Foreskin keratinocyte (primary cell): ENCODE measurements at places on chromosomes 13 and 19.

DNA sequence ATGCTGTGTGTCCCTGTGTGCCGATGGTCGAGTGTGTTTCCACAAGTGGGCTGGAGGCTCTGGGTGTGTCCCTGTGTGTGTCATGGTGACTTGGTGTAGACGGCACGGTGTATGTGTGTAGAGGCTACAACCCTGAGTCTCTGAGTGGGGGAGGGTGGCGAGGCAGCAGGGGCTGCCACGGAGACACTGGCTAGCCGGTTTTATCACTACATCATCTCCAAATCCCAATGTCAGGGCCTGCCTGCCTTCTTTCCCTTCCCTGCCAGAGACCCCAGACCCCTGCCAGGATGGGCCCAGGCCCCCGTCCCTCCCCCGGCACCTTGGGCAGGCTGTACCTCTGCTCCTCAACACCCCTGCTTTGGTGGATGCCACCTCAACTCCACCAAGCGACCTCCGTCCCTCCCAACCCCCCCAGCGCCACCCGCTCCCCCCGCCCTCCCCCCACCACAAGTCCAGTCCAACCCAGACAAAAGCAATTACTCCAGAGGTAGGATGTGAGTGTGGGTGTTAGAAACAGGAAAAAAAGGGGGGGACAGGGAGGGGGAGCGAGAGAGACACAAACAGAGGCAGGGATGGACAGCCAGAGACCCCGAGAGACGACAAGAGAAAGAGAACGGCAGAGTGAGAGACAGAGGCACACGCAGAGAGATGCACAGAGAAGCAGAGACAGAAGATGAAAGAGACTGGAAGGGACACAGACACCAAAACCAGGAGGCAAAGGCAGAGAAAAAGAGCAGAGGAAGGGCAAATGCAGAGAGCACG, 21.6 kb upstream of the POU2F2 start:
- no peak for DNase-seq

DNA sequence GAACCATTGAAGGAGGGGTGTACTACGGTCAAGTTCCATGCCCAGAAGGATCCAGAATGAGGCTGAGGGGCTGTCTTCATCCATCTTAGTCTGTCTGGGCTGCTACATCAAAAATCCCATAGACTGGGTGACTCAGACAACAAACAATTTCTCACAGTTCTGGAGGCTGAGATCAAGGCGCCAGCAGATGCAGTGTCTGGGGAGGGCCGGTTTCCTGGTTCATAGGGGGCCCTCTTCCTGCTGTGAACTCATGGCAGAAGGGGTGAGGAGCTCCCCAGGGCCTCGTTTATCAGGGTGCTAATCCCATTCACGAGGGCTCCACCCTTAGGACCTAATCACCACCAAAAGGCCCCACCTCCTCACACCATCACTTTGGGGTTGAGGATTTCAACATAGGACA, 14.7 kb upstream of the KCTD15 start:
- DNase-seq, result no peak

GRCh38 chr13:99376132-99376531, 68.9 kb upstream of the GPR183 start:
- DNase-seq, result no peak

DNA sequence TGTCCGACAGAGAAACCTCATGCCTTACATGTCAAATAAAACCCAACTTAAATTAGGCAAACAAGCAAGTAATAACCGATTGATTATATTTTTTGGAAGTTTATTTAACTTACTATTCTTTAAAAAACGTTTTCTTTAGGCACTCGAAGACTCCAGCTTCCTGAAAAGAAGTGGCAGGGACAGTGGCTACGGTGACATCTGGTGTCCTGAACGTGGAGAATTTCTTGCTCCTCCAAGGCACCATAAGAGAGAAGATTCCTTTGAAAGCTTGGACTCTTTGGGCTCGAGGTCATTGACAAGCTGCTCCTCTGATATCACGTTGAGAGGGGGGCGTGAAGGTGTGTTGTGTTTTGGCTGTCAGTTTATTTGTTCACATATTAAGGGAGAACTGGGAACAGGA, 164.4 kb downstream of the LMO7 start:
- DNase-seq, result no peak

- DNase-seq, result no peak
These were observed 14.2 kb downstream of the CACNA1A start for GRCh38 chr19:13492128-13492527.

DNA sequence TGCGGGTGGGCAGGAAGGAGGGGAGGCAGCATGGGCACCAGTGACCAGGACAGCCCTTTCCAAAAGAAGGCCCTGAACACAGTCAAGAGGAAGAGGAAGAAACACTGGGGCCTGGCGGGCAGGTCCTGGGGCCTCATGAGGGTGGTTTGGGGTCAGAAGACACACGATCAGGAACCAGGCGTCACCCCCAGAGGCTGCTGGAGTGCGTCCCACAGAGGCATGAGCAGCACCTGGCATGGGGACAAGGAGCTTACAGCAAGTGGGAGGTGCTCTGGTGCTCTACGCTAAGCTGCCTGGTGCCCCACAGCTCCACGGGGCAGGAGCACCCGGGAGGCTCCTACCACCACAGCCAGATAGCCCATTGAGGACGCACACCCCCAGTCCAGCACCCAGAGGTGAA, 20.0 kb downstream of the ELL start:
- no peak for DNase-seq

DNA sequence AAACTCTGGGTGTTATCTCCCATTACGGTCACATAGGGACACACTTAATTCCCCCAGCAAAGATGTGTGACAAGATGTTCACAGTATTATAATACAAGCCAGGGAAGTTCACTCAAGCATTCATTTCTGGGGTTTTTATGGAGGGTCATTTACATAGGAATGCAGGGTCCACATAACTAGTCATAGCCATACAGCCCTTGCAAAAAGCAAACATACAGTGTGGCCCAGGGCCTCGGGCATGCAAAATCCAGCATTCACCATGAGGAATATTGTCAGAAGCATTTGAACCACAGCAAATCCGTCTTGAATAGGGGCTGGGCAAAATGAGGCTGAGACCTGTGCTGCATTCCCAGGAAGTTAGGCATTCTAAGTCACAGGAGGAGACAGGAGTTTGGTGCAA, 13.0 kb upstream of the ZNF460 start:
- no peak for DNase-seq

DNA sequence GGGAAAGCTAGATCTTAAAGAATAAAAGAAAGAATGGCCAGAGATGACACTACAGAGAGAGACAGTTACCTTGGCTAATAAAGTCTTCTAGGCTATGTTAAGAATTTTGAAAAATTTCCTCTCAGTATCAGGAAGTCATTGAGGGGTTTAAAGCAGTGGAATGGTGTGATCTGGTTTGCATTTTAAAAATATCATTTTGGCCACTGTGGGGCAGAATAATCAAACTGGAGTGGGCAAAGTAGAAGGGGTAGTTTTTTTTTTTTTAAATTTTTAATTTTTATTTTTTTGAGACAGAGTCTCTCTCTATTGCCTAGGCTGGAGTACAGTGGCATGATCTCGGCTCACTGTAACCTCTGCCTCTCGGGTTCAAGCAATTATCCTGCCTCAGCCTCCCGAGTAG, 4.4 kb upstream of the CNMD start:
- DNase-seq, result no peak

GRCh38 chr19:28990522-28990921, 222.4 kb downstream of the UQCRFS1 start:
- DNase-seq, result no peak

- no peak for DNase-seq
These were observed 11.8 kb upstream of the CEACAM1 start for GRCh38 chr19:42540071-42540553.

DNA sequence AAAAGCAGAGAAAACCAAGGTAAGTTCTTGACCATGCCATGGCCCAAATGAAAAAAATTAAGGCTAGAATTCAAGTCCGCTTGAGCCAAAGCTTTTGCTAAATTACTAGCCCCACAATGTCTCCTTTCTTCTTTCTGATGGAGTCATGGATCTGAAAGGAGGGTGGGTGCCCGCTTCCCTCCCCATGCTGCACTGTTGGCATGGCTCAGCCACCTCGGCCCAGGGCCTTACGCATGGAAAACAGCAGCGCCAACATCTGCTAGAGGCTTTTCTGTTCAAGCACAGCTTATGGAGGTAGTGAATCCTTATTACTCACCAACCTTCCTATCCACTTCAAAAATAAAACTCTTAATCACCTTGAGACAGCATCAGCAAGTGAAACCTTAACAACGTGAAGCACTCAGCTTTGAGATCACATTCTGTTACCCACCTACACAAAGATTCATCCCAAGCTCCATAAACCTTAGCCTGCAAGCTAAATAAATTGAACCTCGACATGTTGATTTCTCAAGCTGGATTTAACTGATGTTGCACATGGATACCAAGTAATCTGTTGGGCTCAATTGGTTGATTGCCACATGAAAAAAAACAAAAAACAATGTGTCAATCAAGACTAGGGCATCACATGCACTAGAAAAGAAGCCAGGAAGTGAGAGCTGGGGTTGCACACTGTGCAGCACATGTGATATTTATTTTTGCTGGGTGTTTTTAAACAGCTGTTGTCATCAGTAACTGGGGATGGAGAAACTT, 43.4 kb downstream of the TPT1 start:
- no peak for DNase-seq

DNA sequence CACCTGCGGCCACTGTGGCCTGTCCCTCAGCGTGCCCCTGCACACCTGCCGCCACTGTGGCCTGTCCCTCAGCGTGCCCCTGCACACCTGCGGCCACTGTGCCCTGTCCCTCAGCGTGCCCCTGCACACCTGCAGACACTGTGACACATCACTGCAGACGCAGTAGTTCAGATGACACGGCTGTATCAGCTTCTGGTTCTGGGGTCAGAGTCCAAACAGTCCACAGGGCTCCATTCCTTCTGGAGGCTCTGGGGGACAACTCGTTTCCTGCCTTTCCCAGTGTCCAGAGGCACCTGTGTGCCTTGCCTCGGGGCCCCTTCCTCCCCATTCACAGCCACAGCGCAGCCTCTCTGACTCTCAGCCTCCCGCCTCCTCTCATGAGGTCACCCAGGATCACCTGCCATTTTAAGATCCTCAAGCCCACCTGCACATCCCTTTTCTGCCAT, 5.5 kb downstream of the SF3A2 start:
- DNase-seq, result no peak

- DNase-seq, result no peak
These were observed 44.3 kb upstream of the CEACAM21 start for GRCh38 chr19:41531438-41532311.
